ENCODE measurements at places on chromosomes 7 and 10. TPM values are rescaled to one million over a fixed set of nuclear protein-coding genes. Genes with fewer than 3 reads are reported as not detected.

IL6 gene
- 3.5 TPM for polyA plus RNA-seq

STK31 gene
- polyA plus RNA-seq: 1.2 TPM

IL2RA gene
- 0.21 TPM for polyA plus RNA-seq

CAMK1D gene
- 4.7 TPM for polyA plus RNA-seq

ZP3 gene
- polyA plus RNA-seq: 1.0 TPM

NANOS1 gene
- 4.1 TPM for polyA plus RNA-seq

GIMAP6 gene
- polyA plus RNA-seq: 26.0 TPM

SPDYE8 gene
- polyA plus RNA-seq: 0.67 TPM

SFTPA1 gene
- polyA plus RNA-seq: 119 TPM

ITGA8 gene
- polyA plus RNA-seq: 72.7 TPM

ARID5B gene
- polyA plus RNA-seq: 51.5 TPM

CAMK2B gene
- polyA plus RNA-seq: 0.54 TPM

GNAI1 gene
- 152 TPM for polyA plus RNA-seq

LIPF gene
- not detected for polyA plus RNA-seq

PODXL gene
- 52.3 TPM for polyA plus RNA-seq

STOX1 gene
- 4.0 TPM for polyA plus RNA-seq

THAP5 gene
- polyA plus RNA-seq: 34.4 TPM

OIT3 gene
- 0.95 TPM for polyA plus RNA-seq

FFAR4 gene
- polyA plus RNA-seq: 0.20 TPM

PRKAR2B gene
- polyA plus RNA-seq: 12.1 TPM

MRLN gene
- polyA plus RNA-seq: 0.41 TPM

PDE1C gene
- 5.6 TPM for polyA plus RNA-seq

IFIT3 gene
- polyA plus RNA-seq: 16.9 TPM

ADRA2A gene
- 0.61 TPM for polyA plus RNA-seq

SLC18A3 gene
- polyA plus RNA-seq: not detected

GRID2IP gene
- polyA plus RNA-seq: 1.3 TPM

MACROH2A2 gene
- polyA plus RNA-seq: 76.7 TPM

PSD gene
- 12.7 TPM for polyA plus RNA-seq

ADK gene
- polyA plus RNA-seq: 64.0 TPM

ASZ1 gene
- 1.2 TPM for polyA plus RNA-seq

CFAP69 gene
- 12.2 TPM for polyA plus RNA-seq

SNCG gene
- 3.7 TPM for polyA plus RNA-seq

FKBP9 gene
- polyA plus RNA-seq: 203 TPM

ARHGAP19 gene
- polyA plus RNA-seq: 30.1 TPM

SPDYE9 gene
- 1.2 TPM for polyA plus RNA-seq

TMEM213 gene
- 0.72 TPM for polyA plus RNA-seq

HPSE2 gene
- polyA plus RNA-seq: 7.3 TPM

RELN gene
- polyA plus RNA-seq: 15.5 TPM

SLC16A9 gene
- 44.6 TPM for polyA plus RNA-seq

SPDYE3 gene
- polyA plus RNA-seq: 8.0 TPM

CD36 gene
- 391 TPM for polyA plus RNA-seq

TMEM26 gene
- 6.5 TPM for polyA plus RNA-seq

MLXIPL gene
- polyA plus RNA-seq: 2.0 TPM

IMPDH1 gene
- polyA plus RNA-seq: 32.4 TPM

STEAP1B gene
- polyA plus RNA-seq: 2.9 TPM

HABP2 gene
- 0.63 TPM for polyA plus RNA-seq

PHYHIPL gene
- 0.50 TPM for polyA plus RNA-seq

SPAM1 gene
- polyA plus RNA-seq: not detected

PPP1R3A gene
- polyA plus RNA-seq: 2.0 TPM

VKORC1L1 gene
- polyA plus RNA-seq: 36.3 TPM

VIPR2 gene
- polyA plus RNA-seq: 0.41 TPM

PAX2 gene
- 0.23 TPM for polyA plus RNA-seq

CCL24 gene
- polyA plus RNA-seq: 0.54 TPM

ARF5 gene
- 181 TPM for polyA plus RNA-seq

ADRB1 gene
- 3.6 TPM for polyA plus RNA-seq

THNSL1 gene
- 13.4 TPM for polyA plus RNA-seq

POMZP3 gene
- polyA plus RNA-seq: 21.7 TPM

PNLIPRP1 gene
- polyA plus RNA-seq: not detected
